ENCODE measurements at places on chromosomes 7 and 10.

- DNase-seq = peak; percentile 95
Measured at GRCh38 chr7:5693529-5693928, 87.9 kb downstream of the RNF216 start.

GRCh38 chr7:55191926-55192692 is 173.0 kb upstream of the LANCL2 start:
- DNase-seq = no peak

GRCh38 chr10:56258378-56258777 is 102.7 kb downstream of the ZWINT start:
- DNase-seq = no peak

GRCh38 chr10:113225903-113226302 is 275.9 kb downstream of the TCF7L2 start:
- no peak for DNase-seq

DNA sequence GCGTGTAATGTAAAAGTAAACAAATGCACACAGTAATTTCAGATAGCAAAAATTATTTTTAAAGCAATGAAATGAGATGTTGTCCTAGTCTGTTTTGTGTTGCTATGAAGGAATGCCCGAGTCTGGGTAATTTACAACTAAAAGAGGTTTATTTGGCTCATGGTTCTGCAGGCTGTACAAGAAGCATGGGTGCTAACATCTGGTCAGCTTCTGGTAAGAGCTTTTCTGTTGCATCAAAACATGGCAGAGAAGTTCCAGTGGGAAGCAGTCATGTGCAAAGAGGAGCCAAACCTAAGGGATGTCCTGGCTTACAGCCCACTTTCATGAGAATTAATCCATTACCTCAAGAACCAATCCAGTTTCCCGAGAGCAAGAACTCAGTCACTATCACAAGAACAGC is 62.9 kb upstream of the MNX1 start:
- no peak for DNase-seq

- DNase-seq = no peak
Measured at GRCh38 chr10:76976142-76976541, 661.5 kb downstream of the KCNMA1 start.

DNA sequence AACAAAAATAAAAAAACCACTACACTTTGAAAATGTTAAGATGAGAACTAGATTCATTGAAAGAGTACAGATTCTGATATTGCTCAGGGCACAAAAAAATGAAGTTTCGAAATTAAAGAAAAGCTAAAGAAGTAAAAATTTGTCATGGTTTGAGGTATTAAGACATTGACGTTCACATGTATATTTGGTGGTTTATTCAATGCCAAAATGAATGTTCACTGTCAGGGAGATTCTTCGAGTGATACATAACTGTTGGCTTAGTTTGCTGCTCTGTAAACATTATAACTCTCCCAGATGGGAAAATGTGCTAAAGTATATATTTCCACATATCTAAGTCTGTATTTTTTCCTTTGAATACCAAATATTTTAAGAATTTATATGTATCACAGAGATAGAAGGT is 345.0 kb downstream of the SEMA3D start:
- DNase-seq = no peak

DNA sequence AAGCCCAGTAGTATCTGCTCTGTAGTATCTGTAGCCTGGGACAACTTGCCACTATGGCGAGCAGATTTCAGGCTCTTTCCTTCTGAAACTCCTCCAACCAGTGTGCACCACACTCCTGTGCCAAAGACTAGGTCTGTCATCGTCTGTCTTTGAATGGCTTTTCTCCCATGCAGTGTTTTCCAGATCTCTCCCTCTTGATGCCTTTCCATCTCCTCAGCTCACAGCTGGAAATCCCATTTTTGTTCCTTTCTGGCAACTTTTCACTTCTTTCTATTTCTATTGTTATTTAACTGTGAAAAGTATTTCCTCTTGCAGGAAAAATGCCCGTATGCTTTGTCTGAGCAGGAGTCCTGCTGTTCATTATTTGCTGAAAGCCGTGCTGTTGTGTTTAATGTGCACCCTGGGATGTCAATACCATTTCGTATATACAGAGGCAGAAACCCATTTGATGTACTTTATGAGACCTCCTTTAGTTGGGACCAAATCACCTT is 373.7 kb downstream of the PHTF2 start:
- no peak for DNase-seq

DNA sequence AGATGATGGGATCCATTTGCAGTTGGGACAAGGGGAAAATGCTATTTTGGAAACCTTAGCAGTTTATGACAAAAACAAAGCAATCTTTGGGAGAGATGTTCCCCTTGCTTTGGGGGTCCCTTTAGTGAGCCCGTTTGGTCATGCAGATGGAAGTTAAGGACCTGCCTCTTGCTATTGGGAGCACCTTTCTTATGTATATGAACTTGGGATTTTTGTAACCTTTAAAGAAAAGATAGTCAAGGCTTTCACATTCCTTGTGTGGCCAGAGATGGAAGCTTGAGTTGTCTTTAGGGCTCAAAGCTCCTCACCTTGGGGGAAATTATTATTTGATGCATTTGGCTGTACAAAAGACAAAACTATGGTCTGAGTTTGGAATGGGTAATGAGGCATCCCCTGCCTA is 179.0 kb upstream of the PLPP4 start:
- DNase-seq = no peak

DNA sequence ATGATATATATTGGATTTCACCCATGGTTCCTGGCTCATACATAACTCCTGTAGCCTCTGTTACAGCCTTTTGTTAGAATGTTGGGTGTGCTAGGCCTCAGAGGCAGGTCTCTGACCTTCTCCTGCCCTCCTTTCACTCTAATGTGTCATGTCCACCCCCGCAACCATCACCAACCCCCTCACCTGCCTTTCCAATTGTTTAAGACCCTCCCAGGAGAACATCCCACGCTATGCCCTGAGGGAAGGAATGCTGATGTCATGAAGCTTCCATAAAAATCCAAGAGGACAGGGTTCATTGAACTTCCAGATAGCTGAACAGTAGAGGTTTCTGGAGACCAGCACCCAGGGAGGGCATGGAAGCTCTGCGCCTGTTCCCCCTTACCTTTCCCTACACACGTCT is 30.8 kb upstream of the C10orf67 start:
- peak; percentile 73 for DNase-seq

DNA sequence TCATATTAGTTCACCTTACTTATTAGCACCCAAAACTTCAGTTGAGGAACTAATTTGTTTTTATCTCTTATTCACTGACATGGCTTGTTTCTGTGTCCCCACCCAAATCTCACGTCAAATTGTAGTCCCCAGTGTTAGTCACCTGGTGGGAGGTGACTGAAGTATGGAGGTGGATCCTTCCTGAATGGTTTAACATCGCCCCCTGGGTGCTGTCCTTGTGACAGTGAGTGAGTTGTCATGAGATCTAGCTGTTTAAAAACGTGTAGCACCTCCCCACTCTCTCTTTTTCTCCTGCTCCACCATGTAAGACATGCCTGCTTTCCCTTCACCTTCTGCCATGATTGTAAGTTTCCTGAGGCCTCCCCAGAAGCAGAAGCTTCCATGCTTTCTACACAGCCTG is 75.0 kb upstream of the HECTD2 start:
- DNase-seq = no peak

GRCh38 chr7:104124893-104125477 is 82.8 kb downstream of the ORC5 start:
- DNase-seq = no peak

GRCh38 chr7:26467104-26467503 is 175.4 kb downstream of the SNX10 start:
- DNase-seq = no peak

GRCh38 chr7:74074770-74075169 is 8.8 kb upstream of the LIMK1 start:
- DNase-seq = no peak

DNA sequence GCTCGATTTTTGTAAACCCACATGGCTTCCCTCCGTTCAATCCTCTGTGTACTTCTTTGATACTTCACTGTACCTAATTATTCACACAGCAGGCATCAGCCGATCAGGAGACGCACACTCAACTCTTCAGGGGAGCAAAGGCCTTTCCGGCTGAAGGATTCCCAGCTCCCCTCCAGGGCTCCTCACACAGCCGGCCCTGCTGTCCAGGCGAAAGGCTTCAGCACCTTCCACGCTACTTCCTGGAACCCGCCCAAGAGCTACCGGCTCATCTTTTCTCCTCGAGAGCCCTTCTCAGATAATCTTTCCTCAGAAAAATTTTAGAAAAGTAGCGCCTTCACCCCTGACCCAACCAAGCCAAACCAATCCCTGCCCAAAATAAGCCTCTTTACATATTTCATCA is 270.4 kb downstream of the ZMYND11 start:
- DNase-seq = no peak

DNA sequence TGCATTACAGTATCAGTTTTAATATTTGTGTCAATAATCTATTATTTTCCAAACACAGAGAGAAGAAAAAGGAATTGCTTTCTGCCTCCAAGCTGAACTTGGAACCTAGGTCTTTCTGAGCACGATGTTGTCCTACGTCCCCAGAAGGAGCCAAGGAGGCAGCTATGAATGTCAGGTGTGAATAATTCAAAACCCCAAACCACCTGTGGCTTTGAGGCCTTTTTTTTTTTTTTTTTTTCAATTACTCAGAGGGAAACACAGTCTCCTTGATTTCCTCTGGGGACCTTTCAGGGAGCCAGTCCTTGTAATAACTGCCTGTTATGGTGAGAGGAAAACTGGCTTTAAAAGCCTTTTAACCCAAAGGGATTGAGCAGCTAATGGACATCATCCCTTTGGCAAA is 8.3 kb downstream of the GPR85 start:
- no peak for DNase-seq

DNA sequence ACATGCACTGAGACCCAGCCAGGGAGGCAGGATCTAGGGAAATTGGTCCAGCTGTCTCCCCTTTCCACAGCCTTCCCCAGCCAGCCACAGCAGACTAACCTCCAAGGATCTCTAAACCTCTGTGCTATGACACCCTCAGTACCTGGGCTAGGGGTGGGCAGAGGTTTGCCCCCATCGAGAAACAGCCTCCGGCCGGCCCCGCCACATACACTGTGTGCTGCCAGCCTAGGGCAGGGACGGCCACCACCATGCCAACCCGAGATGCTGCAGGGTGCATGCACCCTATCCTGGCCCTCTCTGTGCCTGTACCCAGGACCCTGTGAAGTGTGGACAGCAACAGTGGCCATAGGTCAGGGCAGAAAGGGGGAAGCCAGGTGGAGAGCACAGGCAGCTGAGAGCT is 58.1 kb downstream of the PARP12 start:
- DNase-seq = no peak

DNA sequence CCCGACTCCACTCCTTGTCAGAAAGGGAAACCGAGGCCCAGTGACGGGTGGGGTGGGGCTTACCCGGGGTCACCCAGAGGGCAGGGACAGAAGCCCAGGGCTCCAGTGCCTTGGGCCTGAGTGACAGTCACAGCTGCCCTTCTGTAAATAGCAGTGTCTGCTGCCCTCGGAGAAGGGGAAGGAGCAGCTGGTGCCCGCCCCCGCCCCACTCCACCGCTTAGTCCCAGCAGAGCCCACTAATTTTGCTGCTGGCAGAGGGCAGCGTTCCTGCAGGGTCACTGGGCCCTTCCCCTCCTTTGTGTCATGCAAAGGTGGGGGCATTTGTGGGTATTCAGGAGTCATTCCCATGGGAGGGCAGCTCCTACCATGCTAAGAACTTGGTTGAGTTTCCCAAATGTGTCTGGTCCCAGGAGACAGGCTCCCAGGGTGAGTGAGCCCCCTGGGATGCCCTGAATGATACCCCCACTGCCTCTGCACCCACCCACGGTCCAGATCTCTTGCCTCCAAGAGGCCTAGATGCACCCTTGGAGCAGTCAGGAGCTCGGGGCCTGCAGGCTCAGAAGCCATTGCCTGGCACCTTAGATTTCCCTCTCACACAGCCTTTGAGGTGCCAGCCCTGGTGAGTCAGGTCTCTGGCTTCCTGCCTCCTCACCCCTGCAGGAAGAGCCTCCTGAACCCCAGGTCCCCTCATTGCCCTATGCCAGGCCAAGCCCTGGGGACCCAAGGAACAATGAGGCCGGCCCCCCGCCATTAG is 17.2 kb downstream of the SH2B2 start:
- no peak for DNase-seq

DNA sequence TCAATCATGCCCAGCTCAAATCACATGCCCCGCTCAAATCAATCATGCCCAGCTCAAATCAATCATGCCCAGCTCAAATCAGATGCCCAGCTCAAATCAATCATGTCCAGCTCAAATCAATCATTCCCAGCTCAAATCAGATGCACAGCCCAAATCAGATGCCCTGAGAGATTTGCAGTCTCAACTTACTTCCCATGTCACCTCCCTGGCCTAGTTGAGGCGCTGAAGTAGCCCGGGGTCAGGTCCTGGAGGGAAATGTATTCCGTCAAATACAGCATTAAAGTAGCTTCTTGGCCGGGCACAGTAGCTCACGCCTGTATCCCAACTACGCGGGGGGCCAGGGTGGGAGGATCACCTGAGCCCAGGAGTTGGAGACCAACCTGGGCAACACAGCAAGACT is 15.7 kb upstream of the PRKAR1B start:
- no peak for DNase-seq

- DNase-seq = no peak
Measured at GRCh38 chr10:112605063-112605462, 158.0 kb downstream of the VTI1A start.

- DNase-seq = no peak
Measured at GRCh38 chr7:14271441-14271840, 282.0 kb upstream of the ETV1 start.

DNA sequence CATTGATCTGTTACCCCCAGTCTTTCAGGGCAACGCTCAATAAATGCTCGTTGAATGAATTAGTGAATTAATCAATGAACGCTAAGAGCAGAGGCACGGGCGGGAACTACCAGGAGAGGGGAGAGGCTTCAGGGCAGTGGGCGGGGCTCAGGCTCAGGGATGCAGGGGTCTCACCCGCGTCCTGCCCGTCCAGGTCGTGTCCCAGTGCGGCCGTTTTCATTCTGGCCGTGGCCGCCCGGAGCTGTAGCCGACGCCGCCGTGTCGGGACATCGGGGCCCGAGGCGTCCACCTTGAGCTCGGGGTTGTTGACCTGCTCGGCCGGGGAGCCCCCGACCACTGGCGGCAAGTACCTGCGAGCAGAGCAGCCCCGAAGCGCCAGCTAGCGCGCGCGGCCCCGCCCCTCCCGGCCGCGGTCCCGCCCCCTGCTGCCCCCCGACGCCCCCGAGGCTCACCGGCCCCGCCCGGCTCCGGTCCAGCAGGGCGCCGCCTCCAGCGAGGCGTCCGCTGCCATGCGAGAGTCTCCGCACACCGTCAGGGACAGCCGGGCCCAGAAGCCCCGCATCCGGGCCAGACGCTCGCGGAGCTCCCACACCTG is 2.8 kb upstream of the GAL3ST4 start:
- no peak for DNase-seq

DNA sequence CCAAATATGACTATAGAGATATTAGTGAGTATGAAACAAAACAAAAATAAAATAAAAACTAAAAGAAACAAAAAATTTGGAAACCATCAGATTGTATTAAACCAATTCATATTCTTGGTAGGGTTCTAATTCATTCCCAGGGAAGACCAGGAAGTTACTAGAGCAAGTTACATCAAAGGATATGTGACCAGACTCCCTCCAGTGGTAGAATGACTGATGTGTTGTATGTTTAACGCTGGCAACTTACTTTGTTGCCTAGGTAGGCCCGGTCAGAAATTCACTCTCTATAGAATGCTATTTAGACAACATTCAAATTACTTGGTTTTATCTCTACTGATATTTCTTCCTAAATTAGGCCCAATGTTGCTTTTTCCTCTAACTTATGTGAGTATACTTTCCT is 5.2 kb downstream of the PHYHIPL start:
- DNase-seq = peak; percentile 85

- no peak for DNase-seq
Measured at GRCh38 chr7:28173531-28173930, 7.1 kb downstream of the JAZF1 start.

All from renal cortical epithelial cell (primary cell).